RKO (cell line): ENCODE measurements at places on chromosomes 5 and 9.

DNA sequence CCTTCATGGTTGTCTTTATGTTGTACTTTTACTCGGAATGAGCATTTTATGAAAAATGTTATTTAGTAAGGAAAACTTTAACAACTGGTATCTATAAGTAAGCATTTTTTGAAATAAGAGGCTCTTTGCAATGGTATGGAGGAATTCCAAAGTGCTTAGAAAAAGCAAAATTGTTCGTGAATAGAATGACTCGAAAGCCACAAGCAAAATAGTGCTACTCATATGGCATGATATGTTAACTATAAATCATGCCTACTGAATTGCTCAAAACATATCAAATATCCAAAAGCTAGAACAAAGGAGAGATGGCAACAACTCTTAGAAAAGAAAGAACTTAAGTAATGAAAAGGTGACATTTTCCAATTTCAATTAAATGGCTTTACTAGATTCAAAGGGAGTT is 216.3 kb downstream of the KIAA0825 start:
- no peak for DNase-seq

DNA sequence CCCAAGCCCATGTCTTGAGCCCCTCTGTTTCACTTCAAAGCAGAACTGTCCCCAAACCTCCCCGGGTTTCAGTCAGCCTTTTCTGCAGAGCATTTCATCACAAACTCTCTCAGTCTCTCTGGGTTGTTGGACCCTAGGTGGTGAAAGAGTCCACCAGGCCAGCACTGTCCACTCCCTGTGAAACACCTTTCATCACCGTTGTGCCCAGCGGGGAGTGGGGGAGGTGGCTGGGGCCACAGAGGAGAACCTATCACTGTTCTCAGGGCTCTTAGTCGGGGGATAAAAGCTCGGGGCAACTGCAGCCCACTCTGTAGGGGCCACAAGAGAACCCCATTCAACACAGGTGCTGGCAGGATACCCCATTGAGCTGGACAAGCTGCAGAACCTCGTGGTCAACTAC is 5.4 kb upstream of the RABL6 start:
- no peak for DNase-seq

- no peak for DNase-seq
Observed at GRCh38 chr5:124746916-124747790, 714 bp upstream of the ZNF608 start.

GRCh38 chr9:6415266-6415665 is 2.3 kb downstream of the UHRF2 start:
- DNase-seq = peak; percentile 43

- no peak for DNase-seq
Observed at GRCh38 chr5:124596595-124597421, 149.6 kb downstream of the ZNF608 start.

DNA sequence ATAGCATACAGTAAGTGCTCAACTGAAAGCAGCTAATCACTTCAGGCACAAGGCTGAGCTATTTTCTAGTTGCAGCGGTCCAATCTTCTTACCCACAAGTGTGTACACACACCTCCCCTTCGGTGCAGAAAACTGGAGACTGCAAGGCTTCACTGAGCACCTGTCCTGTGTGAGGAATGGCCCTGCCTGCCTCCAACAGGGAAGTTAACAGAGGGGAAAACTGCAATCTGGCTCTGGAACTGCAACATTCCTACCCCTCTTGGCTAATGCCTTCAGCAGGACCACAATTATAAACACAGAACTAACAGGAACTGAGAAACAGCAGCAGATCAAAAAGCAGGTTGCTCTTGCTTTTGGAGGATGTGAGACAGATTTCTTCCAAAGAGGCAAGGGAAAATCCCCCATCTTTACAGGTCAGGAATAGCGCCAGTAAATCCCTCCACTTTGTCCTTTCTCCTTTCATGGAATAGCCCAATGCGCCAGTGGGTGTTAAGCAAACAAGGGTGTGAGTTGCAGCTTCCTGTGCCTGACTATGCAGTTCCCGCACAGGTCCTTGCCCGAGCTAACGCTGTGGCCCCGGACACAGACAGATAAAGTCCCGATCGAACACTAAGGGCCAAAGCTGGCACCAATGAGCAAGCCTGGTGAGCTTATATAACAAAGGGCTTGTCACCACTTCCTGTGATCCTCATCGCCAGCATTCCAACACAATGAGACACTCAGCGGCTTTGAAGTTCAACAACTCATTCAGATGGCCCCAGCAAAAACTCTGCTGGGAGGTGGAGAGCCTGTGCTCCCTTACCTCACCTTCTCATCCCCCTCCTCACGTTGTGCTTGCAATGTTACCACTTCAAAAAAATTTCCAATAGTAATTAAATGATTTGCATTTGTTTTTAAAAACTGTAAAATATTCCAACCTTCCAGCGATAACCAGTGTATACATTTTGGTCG is 21.5 kb downstream of the SHB start:
- peak; percentile 98 for DNase-seq

GRCh38 chr5:173454736-173455598 is 126.8 kb upstream of the STC2 start:
- peak; percentile 92 for DNase-seq

GRCh38 chr5:163613150-163613442 is 107.7 kb downstream of the MAT2B start:
- DNase-seq = no peak

DNA sequence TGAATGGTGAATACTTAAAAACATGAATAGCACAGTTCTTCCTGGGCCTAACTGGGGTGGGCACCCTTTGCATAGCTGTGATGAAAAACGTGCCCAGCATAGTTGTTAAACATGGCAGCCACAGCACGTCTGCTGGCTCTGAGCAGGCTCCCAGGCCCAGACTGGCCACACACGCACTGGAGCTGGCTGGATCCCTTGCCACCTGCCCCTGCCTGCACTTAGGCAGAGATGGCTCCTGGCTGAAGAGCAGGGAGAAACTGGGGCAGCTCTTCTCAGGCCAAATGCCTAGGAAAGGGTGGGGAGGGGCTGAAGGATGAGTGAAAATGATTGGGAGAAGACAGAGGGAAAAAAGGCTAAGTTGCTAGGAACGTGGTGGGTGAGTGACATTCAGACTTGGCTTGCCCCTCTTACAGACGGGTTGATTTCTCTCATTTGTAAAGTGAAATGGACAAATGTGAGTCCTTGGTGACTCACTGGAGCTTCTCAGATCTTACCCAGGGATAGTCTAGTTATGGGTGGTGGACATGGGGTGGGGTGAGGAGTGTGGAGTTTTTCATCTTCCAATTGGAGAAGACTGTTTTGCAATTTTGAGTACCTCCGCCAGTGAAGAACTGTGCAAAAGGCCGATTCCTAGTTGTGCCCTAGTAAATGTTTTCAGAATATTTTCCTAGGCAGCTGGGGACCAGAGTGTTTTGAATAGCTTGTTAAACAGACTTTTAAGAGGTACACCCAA is 42.4 kb downstream of the TRIO start:
- DNase-seq = no peak

- DNase-seq = no peak
Observed at GRCh38 chr9:93712896-93713295, 136.5 kb downstream of the PHF2 start.

GRCh38 chr9:34185778-34186551 is 7.1 kb downstream of the UBAP1 start:
- DNase-seq = peak; percentile 97

DNA sequence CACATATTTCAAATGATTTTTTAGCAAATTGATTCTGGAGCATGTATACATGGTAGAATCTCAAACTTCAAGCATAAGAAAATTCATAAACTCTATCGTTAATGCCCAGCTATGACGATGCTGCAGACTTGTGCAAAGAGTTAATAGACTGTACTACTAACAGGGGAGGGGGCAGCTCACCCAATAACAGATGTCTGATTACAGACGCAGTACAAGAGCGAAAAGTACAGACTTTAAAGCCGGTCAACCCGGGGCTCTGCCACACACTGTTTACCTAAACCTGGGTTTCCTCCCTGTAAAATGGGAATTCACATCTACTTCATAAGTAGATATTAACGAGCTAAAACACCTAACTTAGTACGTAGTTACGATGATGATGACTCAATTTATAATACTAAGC is 651 bp downstream of the TRIM23 start:
- peak; percentile 29 for DNase-seq

- no peak for DNase-seq
Observed at GRCh38 chr9:78144663-78145377, 91.1 kb upstream of the CEP78 start.

GRCh38 chr9:5846501-5846921 is 13.6 kb upstream of the ERMP1 start:
- DNase-seq = no peak

GRCh38 chr5:154179846-154180710 is 10.5 kb upstream of the GALNT10 start:
- DNase-seq = peak; percentile 79

DNA sequence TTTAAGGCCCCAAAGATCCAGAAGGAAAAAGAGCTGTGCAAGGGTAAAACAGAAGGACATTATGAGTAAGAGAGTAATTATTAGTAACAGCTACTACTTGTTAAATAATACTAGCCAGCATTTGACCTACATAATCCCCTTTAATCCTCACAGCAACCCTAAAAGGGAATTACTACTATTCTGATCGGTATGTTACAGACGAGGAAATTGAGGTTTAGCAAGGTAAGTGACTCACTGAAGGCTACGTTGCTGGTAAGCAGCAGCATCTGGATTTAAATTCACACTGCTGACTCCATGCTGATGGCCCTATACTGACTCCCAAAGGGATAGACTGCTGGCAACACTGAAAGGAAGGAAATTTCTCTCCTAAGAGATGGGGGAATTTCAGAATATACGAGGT is 3.7 kb upstream of the FSD1L start:
- DNase-seq = no peak

DNA sequence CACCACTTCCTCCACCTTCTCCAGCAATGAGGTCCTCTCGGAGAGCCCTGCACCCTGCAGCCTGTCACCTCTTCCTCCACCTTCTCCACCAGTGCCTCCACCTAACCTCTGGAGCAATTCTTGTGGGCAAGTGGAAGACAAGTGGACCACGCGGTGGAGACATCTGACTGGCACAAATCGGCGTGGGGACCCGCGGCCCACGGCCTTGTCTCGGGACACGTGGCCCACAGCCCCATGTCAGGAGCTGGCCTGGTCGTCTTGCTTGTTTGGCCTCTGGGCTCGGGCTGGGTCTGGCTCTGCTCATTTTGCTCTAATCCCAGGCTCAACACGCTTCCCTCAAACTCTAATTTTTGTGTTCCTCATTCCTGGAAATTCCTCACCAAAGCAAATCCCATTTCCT is 393.1 kb upstream of the IRX1 start:
- DNase-seq = no peak

DNA sequence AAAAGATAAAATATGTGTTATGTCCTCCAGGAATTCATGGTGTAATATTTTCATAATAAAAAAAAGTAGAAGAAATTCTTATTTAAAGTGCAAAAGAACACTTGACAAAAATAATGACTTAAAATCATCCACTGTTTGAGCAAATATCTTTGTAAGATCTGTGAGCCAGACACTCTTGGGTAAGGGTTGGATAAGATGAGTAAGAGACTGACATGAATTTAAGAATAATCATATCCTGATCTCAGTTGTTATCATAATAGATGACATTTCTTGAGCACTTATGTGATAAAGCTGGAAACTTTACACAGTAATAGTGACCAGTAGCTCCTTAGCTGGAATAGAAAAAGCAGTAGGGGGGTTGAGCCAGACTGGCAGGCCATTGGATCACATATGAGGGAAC is 40.0 kb upstream of the ADRB2 start:
- no peak for DNase-seq

GRCh38 chr5:39225405-39226099 is 6.2 kb upstream of the FYB1 start:
- DNase-seq = no peak

- no peak for DNase-seq
Observed at GRCh38 chr9:37405764-37406380, 16.6 kb upstream of the GRHPR start.

DNA sequence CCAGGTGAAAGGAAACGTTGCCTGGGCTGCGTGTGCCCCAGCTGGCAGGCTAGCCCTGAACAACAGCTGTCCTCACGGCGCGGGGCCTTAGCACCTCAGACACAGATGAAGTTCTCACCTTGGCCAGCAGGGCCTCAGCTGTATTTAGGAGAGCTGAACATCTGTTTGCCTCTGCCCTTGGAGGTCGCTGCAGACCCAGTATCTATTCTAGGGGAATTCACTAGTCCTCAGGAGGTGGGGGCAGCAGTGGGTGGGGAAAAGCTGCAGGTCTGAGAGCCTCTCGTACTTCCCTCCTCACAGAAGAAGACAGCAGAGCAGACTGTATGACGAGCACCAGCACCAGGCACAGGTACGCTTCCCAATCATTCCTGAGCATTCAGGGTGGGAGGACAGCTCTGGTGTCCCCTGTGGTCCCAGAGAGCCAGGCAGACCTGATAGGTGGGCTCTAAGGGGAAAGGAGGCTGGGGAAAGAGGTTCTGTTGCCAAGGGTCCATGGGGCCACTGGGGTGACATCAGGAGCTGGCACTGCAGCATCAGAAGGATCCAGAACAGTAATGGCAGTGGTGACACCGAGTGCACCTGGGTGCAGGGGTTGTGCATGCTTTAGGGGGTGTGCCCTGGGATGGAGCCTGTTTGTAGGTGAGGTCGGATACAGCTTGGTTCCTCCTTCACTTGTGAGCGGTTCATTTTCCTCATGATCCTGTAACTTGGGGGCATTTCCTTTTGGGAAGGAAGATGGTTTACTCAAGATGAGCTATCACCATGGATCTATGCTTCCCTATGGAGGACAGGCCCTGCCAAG is 13.8 kb downstream of the CD74 start:
- no peak for DNase-seq

DNA sequence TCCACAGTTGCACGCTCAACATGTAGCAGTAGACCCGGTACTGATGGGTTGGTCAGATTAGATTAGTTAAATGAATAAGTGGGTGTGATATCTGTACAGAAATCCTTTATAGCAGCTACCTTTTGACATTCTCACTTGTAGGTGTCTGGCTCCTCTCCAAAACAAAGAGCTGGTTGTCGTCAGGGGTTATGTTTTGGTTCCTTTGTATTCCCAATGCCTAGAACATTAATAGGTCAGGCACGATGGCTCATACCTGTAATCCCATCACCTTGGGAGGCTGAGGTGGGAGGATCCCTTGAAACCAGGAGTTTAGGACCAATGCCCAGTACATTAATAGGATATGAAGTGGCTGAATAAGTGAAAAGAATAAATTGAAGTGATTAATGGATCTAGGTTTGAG is 182.1 kb downstream of the SNCAIP start:
- no peak for DNase-seq

DNA sequence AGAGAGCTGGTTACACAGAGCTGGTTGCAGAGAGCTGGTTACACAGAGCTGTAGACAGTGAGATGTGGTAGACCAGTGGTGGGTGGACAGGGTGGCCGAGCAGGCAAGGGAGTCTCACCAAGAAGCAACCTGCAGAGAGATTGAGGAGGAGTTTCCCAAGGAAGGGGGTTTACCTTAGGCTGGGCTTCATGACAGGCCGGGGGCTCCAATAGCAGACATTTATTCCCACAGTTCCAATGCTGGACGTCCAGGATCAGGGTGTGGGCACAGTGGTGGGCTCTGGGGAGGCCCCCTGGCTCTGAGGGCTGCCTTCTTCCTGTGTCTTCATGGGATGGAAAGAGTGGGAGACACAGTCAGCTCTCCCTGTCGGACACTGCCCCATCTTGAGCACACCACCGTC is 386.9 kb upstream of the IRX4 start:
- DNase-seq = no peak
